ENCODE measurements at places on chromosomes 11 and 22.

- DNase-seq: peak; percentile 58
These were observed 528 bp upstream of the ARRB1 start for GRCh38 chr11:75351791-75352587.

- DNase-seq: peak; percentile 46
These were observed 1.7 kb downstream of the RASGRP2 start for GRCh38 chr11:64742087-64742888.

GRCh38 chr22:28029201-28029948, 110.3 kb upstream of the PITPNB start:
- DNase-seq: no peak

DNA sequence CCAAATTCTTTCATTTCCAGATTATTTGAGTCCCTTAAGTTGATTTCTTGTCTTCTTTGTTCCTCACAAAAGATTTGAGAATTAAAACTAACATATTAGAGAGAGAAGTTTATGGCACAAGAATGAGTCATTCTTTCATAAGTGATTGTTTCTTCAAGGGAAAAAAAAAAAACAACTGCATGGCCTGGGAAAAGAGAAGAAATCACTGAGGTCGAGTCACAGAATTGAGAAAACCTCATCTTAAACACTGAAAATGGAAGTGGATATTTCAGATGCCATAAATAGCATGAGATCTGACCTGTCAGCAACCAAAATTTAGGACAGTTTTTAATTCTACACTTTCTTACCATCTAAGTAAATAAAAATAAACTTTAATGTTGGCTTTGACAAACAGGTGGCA, 87.2 kb downstream of the CWF19L2 start:
- DNase-seq: no peak

- no peak for DNase-seq
These were observed 39.4 kb upstream of the ANGPTL5 start for GRCh38 chr11:101955701-101956100.

GRCh38 chr11:129273322-129273721, 81.2 kb upstream of the ARHGAP32 start:
- DNase-seq: no peak
